HTR-8/SVneo (cell line): ENCODE measurements at places on chromosomes 3 and 15.
A peak's percentile ranks its signal among the peaks of the same experiment; 100 is the strongest.

DNA sequence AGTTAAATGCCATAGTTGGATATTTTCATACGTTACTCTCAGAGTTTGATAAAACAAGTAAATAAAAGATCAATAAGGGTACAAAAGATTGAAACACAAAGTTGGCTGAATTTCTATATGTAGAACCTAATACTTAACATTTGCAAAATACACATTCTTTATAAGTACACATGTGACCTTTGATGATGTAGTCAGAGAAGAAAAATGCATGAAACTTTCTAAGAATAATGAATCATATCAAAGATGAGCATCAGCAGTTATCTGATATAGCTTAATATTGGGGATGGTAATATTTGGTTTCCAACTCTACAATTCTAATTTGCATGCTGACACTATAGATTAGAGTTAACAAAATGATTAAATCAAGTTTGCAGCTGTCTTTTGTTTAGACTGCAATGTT, 188.0 kb upstream of the TGFBR2 start:
- DNase-seq, result no peak

- DNase-seq, result no peak
Measured at GRCh38 chr3:100306695-100307094, 27.9 kb upstream of the NIT2 start.

- DNase-seq, result no peak
Measured at GRCh38 chr15:68930268-68931022, at the start of gene SPESP1. Gene SPESP1 (plus strand): TSS chr15:68930525. CDS start chr15:68930654, 129 bp downstream.

DNA sequence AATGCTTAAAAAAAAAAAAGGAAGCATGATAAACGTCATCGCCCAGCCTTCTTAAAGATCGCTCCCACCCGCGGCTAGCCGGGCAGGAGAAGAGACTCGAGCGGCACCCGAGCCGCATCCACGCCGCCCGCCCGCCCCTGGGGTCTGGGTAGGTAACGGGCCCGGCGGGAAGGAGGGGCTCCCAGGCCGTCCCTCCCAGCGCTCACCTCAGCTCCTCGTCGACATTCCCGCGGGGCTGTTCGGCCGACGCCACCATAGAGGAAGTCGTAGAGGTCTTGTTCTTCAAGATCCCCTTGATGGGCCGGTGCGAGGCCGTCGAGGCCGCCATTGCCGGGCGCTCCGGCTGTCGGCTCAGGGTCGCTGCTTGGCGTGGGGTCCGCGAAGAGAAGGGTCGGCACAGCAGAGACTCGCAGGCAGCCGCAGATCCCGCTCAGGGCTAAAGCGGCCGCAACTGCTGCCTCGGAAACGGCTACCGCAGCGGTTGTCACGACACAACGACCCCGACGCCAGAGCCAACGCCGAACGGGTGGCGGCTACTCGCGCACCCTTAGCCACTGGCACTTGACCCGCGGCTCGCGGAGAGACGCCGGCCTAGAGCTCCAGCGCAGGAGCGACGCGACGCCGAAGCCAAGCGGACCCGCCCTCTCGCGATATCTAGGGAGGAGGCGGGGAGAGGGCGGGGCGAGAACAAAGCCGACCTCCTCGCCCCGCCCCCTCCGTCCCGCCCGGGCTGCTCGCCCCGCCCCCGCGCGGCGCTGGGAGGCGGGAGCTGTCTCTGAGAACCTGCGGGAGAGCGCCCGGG, at the start of gene PPP1R2:
Gene PPP1R2 (minus strand): TSS at position 628 of the 802 bp plus-strand sequence. CDS start 300 bp downstream, at position 328.
- DNase-seq, result peak; percentile 91

GRCh38 chr3:146505516-146505915, 36.2 kb upstream of the PLSCR2 start:
- no peak for DNase-seq

GRCh38 chr3:194382196-194382891, 12.8 kb upstream of the LRRC15 start:
- DNase-seq, result no peak

- no peak for DNase-seq
Measured at GRCh38 chr3:70488131-70488530, 175.7 kb upstream of the MDFIC2 start.

GRCh38 chr3:147421184-147421912, 12.2 kb downstream of the ZIC1 start:
- DNase-seq, result no peak

DNA sequence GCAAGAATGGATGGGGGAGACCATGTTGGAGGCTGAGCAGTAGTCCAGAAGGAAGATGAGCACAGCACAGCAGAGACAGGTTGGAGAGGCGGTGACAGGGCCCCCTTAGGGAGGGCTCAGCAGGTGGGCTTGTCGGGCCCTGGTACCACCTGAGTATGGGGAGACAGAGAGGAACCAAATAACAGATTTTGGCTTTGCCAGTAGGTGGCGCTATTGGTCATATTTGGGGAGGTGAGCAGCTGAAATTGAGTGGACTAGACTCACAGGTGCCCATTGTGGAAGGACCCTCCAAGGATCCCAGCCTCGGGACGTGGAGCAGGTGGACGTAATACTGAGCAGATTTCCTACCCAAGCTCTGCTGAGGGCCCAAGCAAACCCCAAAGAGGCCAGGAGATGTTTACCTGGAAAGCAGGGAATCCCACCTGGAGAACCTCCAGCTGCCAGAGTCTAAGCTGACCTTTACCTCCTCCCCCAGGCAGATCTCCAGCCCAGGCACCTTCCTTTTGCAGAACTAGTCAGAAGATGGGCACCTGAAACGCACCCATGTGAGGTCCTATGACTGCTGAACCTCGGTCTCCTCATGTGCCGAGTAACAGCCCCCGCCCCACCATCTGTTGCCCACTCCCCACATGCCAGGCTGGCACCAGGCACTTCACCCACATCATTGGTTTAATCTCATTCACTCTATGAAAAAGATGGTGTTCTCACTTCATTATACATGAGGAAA, 24.6 kb upstream of the CORO2B start:
- DNase-seq, result peak; percentile 76

DNA sequence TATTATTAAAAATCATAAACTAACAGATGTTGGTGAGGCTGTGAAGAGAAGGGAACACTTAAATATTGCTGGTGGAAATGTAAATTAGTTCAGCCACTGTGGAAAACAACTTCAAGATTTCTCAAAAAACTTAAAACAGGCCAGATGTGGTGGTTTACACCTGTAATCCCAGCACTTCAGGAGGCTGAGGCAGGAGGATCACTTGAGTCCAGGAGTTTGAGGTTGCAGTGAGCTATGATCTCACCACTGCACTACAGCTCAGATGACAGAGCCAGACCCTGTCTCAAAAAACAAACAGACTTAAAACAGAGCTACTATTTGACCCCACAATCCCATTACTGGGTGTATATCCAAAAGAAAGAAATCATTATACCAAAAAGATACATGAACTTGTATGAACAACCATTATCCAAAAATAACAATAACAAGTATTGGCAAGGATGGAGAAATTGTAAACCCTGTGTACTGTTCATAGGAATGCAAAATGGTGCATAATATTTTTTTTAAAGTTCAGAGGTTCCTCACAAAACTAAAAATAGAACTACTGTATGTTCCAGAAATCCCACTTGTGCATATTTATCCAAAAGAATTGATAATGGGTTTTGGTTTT, 25.5 kb downstream of the ZNF148 start:
- no peak for DNase-seq

GRCh38 chr3:41167722-41168497, 31.4 kb upstream of the CTNNB1 start:
- no peak for DNase-seq

- no peak for DNase-seq
Measured at GRCh38 chr3:14274999-14275961, 96.7 kb downstream of the LSM3 start.

DNA sequence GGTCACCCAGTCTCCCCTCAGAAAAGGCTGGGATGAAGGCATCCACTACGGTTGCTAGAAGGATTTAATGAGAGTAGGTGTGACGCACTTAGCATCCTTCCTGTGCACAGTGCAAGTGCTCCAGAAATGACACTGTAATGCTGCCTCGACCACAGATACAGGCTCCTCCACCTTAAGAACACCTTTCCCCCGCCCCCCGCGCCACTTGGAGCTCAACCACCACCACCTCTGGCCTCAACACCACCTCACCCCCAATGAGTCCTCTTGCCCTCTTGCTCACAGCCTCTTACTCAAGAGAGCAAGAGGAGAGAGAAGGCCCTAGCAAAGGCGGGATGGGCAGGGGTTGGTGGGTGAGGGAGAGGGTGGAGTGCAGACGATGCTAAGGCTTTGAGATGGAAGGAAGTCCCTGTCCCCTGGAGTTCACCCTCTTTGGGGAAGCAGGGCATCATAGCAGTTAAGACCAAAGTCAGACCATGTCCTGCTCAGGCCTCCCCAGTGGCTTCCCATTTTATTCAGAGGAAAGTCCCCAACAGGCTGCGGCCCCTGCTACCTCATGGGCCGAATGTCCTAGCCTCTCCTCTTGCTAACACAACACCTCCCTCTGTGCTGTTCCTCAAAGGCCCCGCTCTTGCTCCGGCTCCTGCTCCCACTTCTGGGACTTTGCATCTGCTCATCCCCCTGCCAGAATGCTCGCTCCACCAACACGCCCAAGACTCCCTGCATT, 8.3 kb downstream of the STARD5 start:
- no peak for DNase-seq

DNA sequence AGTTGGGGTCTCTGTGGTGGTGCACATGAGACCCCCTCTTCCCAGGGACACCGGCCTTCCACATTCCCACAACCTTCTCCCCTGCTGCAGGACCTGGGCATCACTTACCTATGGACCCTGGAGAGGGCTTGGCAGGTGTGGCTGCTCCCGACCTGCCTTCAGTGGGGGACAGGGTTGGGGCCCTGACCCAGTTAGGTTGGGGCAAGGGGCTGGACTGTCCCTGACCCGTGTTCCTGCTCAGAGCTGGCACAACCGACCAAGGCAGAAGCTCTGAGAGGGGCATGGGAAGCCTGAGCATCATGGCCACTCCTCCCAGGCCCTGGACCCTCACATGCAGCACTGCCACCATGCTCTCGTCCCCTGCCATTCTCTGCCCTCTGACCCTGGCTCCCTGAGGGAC, 6.1 kb downstream of the NBEAL2 start:
- no peak for DNase-seq

DNA sequence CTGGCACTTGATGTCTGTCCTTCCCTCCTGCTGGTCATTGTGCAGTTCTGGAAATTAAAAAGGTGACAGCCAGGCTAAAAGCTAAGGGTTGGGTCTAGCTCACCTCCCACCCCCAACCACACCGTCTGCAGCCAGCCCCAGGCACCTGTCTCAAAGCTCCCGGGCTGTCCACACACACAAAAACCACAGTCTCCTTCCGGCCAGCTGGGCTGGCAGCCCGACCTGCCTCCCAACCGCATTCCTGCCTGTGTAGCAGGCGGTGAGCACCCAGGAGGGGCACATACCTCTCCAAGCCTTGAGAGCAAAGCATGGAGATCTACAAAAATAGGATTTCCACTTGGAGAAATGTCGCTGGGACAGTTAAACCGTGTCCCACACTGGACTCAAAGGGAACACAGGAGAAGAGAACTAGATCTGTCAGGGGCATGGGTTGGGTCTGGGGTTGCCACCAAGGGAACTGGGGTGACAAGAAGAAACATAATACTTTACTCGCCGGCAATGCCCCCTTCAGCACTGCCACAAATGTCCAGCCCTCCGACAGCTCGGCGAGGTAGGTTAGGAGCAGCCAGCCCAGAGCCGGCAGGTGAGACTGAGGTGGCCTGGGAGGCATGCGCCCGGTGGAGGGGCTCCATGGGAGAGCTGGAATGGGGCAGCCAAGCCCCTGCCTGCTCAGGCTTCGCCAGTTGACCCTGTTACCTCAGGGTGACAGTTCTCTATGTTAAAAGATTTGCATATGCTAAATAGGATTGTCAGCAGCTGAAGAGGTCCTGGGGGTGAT, 52.2 kb downstream of the EXOG start:
- DNase-seq, result peak; percentile 20

DNA sequence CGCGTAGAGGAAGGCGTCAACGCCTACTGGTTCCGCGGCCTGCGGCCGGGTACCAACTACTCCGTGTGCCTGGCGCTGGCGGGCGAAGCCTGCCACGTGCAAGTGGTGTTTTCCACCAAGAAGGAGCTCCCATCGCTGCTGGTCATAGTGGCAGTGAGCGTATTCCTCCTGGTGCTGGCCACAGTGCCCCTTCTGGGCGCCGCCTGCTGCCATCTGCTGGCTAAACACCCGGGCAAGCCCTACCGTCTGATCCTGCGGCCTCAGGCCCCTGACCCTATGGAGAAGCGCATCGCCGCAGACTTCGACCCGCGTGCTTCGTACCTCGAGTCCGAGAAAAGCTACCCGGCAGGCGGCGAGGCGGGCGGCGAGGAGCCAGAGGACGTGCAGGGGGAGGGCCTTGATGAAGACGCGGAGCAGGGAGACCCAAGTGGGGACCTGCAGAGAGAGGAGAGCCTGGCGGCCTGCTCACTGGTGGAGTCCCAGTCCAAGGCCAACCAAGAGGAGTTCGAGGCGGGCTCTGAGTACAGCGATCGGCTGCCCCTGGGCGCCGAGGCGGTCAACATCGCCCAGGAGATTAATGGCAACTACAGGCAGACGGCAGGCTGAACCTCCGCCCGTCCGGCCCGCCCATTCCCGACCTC, 4.1 kb downstream of the ISLR2 start:
- no peak for DNase-seq
